ENCODE measurements at places on chromosomes 1 and 21.

DNA sequence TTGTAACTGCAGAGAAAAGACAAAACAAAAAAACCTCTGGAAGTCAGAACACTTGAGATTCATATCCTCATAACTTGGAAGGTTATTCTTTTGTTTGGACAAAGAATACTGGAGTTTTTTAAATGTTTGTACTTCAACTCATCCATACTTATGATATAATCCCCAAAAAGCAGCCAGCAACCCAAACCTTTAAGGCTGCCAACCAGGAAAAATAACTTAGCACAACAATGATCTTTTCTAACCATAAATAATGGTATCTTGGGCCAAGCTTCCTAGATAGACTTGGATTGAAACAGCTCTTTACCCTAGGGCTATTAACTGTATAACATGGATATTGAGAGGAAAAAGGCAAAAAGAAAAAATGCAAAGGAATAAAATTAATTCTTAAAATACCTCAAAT is 335.1 kb downstream of the LTN1 start:
- DNase-seq, result no peak

- no peak for DNase-seq
Observed at GRCh38 chr1:170545476-170545875, 13.5 kb downstream of the GORAB start.

- DNase-seq, result no peak
Observed at GRCh38 chr1:156257711-156258110, 9.9 kb upstream of the PAQR6 start.

DNA sequence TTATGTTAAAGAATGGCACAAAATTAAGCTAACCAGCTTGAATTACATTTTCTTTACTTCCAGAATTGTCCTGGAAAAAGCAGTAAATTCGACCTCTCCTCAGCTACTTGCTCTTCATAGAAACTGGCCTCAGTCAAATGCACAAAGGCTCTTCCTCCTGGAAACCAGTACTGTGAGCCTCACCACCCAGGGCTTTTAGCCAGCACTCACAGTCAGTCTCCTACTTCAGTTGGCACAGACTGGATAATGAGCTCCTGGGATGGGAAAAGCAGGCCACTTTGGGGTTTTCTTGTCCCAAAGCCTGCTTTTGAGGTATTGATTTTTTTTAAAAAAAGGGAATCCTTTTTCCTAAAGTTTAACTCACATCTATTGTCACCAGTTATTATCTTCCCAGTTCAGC is 40.4 kb downstream of the SCYL3 start:
- DNase-seq, result no peak

DNA sequence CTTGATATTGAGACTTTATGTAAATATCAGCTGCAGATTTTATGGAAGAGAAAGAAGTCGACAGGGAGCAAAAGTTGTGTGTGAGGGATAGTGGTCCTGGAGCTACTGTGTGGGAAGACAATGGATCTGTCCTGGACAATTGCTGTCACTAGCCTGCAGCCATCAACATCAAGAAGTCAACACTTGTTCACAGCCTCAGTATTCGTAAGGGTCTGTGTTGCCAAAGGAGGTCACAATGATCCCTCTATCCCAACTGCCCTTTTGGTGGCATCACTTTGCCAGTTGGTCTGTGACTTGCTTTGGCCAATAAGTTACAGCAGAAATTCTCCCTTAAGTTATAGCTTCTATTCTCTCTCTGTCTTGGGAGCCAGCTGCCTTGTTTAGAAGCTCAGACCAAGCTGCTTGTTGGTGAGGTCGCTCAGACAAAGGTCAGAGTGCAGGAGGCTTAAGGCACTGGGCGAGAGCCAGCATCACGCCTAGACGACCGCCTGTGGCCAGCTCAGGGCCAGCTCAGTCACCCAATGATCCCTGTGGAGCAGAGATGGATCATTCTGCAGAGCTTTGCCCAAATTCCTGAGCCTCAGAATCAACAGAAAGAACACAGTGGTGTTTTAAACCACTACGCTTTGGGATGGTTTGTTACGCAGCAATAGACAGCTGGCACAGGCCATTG is 134.9 kb downstream of the RHOU start:
- DNase-seq, result no peak

All from activated CD8-positive, alpha-beta T cell treated with anti-CD3 and anti-CD28 coated beads, Interleukin-2, amount 10 ng/mL, durations not matched to agents 7 days and 5 days (primary cell).